ENCODE measurements at places on chromosomes 4 and X. TPM values are rescaled to one million over a fixed set of nuclear protein-coding genes. Genes with fewer than 3 reads are reported as not detected.

DNA sequence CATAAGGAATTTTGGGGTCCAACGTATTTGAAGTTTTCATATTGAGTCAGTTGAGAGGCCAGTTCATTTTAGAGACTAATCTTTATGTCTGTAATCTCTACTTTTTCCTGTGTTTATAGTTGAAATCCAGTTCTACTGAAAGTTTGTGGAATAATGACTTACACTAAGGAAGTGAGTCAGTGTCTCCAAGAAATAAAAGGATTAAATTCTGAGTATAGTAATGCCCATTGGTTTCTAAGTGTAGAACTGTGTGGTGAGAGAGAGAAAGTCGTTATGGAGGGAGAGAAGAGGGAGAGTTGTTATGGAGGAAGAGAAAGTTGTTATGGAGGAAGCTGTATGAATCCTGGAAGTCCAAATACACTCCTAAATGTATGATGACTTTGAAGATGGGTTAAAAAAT, 264.6 kb upstream of the HAND2 start:
- no peak for DNase-seq

GPR101 gene
- total RNA-seq, result not detected

TLR1 gene
- total RNA-seq, result 14.9 TPM

RIBC1 gene
- total RNA-seq, result 0.83 TPM

GRCh38 chrX:73525928-73526690, 36.9 kb upstream of the CHIC1 start:
- DNase-seq, result no peak

GRCh38 chr4:92872604-92873003, 568.8 kb downstream of the GRID2 start:
- no peak for DNase-seq

Measured in esophagus muscularis mucosa (tissue), 4 donors.